ENCODE measurements at places on chromosomes 7 and 10. TPM values are rescaled to one million over a fixed set of nuclear protein-coding genes. Genes with fewer than 3 reads are reported as not detected.

DNA sequence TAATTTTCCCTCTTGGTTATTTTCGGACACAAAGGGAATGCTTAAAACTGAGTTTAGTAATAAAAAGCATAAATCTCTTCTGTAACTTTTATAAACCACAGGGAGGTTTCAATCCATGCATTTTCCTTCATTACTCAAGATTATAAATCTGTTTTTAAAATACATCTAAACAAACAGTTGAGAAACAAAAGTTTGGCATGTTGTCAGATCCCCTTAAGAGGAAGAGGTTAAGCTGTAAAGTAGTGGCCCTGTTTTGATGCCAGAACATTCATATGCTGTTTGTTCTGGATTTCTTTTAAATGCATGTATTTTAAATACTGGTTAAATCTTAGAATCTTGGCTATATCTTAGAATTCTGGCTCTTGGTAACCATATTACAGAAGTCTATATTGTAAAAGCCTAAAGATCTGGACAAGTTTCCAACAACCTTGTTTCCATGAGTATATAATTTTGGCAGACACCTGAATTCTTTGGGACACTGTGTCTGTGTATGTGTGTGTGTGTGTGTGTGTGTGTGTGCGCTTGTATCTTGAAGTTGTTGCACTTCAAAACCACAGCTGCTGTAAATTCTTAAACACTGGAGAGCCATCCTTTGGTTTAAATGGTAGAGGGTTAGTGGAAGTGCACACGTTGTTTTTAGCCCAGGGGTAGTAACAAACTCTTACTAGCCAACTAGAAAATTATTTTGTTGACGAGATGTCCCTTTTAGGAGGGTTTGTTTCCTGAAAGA lies 6.8 kb upstream of the SEMA4G start:
- H3K4me3 ChIP-seq: no peak overlapping the region
- H3K27ac ChIP-seq: no peak overlapping the region
- H3K27me3 ChIP-seq: no peaks in the 10 kb centered on the region
- DNase-seq: no peak

DNA sequence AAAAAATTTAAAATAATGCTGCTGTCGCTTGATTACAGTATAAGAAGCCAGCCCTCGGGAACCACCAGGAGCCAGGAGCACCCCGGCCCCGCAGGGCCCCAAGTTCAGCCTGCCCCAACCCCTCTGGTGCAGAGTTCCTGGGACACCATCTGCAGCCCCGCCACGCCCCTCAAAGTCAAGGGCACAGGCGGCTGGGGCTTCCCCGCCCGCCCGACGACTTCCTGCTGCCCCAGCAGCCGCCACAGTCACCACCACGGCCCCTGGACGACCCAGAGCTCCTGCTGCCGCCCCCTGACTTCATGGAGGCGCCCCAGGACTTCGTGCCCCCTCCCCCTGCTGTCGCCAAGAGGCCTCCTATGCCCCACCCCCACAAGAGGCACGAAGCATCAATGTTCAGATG lies 103.6 kb upstream of the PDSS1 start:
- H3K4me1 ChIP-seq: no peaks in the 10 kb centered on the region
- no peak overlapping the region for H3K27ac ChIP-seq
- H3K4me3 ChIP-seq: no peak overlapping the region
- H3K27me3 ChIP-seq: no peaks in the 10 kb centered on the region

DNA sequence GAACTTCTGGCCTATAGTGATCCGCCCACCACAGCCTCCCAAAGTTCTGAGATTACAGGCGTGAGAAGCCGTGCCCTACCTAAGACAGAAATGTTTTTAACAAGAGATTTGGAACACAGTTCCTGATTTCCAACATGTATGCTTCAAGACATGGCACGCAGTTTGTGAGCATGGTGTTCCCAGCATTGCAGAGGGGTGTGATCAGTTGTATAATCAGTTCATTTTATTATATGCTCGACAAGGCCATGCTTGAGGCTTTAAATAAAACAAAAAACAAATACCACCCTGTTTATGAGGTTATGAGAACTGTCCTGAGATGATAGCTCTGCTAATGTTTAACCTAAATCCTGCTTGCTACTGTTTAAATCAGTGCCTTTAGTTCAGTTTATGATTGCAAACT lies 60.2 kb downstream of the TASOR2 start:
- H3K27me3 ChIP-seq: no peaks in the 10 kb centered on the region
- DNase-seq: no peak
- no peak overlapping the region for H3K27ac ChIP-seq
- H3K36me3 ChIP-seq: peaks cover 99% of the 10 kb centered on the region
- no peak overlapping the region for H3K4me3 ChIP-seq

C10orf53 gene
- not detected for total RNA-seq

NME8 gene
- total RNA-seq: not detected
